ENCODE measurements at places on chromosomes 13 and 19.

DNA sequence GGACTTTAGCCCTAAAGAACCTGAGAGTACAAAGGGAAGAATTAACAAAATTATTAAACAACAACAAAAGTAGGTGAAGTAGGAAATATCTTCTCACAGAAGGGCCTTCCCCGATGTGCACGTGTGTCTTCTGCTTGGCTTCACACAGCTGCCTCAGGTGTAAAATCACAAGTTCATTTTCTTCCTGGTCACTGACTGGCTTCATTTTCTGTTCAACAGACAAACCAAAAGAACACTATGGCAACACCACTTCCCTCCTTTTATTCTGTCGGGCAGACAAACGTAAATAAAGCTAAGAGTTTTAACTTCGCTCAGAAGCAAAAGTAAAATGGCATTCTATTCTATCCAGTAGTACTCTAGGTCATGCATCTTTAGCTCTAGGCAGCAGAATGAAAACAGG, 140.9 kb downstream of the TBC1D4 start:
- no peak for DNase-seq

- DNase-seq: no peak
Observed at GRCh38 chr19:3161453-3161852, 17.1 kb upstream of the S1PR4 start.

- peak; percentile 74 for DNase-seq
Observed at GRCh38 chr19:661427-662196, 1.4 kb downstream of the RNF126 start.

DNA sequence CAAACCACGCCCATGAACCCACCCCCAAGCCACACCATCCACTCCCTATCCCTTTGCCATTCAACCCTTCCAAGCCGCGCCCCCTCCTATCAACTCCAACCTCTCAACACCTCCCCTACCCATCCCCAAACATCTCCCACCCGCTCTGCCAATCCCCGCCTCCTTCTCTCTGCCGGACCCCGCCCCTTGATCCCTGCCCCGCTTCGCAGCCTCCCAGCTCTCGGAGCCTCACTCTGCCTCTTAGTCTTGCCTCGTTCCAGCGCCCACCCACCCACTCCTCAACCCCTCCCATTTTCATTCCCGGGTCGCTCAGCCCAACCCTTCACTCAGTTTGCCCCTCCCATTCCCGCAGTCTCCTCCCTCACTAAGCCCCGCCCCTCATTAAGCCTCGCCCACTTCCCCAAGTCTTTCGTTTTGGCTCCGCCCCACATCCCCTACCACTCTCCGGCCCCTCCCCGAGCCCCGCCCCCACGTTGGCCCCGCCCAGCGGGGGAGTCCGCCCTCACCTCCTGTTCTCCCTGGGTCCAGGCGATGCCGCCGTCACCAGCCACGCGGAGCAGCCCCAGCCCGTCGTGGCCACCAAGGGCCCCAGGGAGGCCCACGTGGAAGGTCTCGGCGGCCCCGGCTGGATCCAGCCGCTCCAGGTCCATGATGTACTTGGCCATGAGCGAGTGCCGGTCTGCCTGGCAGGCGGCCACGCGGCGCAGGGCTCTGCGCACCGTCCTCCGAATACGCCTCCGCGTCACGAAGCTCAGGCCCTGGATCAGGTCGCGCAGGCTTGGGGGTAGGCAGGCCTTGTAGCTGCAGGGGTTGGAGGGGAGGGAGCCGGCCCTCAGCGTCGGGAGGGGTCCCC, 5.7 kb downstream of the JAK3 start:
- DNase-seq: peak; percentile 49

DNA sequence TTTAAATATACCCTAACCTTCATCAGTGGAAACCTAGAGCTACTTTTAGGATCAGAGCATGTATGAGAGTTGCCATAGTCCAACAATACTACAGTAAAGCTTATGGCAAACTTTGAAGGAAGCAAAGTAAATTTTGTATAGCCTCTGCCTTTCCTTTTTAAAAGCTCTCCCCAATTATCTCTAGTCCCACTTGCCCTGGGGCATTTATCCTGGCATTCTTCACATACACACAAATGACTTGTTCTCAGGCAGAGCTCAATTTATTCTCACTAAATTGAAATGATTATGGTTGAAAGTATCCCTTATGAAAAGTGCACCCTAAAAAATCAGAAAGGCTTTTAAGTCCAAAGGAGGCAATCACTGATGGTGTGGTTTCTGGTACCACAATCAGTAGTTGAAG, 94.1 kb upstream of the UFM1 start:
- no peak for DNase-seq

DNA sequence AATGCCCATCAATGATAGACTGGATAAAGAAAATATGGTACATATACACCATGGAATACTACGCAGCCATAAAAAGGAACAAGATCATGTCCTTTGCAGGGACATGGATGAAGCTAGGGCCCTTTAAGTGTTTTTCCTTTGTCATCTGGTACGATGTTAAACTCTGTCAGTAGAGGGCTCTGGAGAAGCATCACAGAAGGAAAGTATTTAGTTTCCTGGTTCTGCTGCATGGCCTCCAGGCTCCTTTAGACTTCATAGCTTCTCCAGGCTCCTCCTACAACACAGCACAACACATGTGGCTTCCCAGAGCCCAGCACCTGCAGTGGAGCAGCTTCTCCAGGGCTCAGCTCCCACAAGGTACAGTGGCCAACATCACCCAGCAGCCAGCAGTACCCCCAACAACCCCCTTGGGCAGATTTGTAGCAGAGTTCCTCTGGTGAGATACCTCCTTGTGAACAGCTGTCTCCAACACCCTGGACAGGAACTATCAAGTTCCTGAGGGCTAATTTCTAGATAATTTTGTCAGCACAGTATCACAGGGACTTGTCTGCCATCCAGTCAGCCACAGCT, 63.4 kb downstream of the KCTD12 start:
- DNase-seq: no peak

Data from CD8-positive, alpha-beta T cell (primary cell).